ENCODE measurements at places on chromosomes 1 and 21. TPM values are rescaled to one million over a fixed set of nuclear protein-coding genes. Genes with fewer than 3 reads are reported as not detected.

CSMD2 gene
- total RNA-seq: 8.6 TPM

LCE3D gene
- not detected for total RNA-seq

GRCh38 chr1:162230096-162230495, 146.6 kb downstream of the SPATA46 start:
- no peaks in the 10 kb centered on the region for H3K27me3 ChIP-seq
- DNase-seq: no peak
- no peak overlapping the region for H3K27ac ChIP-seq
- no peaks in the 10 kb centered on the region for H3K36me3 ChIP-seq

DNA sequence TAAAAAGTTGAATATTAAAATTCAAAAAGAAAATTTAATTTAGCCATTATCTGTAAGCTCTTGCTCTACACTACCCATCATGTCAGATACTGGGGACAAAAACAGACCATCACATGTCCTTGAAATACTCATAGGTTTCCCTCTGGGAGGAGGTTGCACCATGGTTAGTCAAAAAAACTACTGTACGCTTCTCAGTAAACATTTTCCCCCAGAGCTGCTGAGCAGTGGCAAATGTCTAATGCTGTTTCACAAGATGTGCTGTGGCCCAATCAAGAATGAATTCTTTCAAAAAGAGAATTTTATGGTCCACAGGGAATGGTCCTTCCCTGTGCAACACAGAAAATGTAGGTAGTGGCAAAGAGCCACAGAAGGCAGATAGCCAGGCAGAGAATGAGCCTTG, 6.1 kb downstream of the SLC25A24 start:
- H3K36me3 ChIP-seq: no peaks in the 10 kb centered on the region
- no peaks in the 10 kb centered on the region for H3K4me1 ChIP-seq
- H3K4me3 ChIP-seq: no peak overlapping the region

LRRC7 gene
- not detected for total RNA-seq

NECTIN4 gene
- not detected for total RNA-seq

- H3K4me3 ChIP-seq: no peak overlapping the region
- no peaks in the 10 kb centered on the region for H3K27me3 ChIP-seq
- no peak overlapping the region for H3K27ac ChIP-seq
- no peaks in the 10 kb centered on the region for H3K36me3 ChIP-seq
- H3K4me1 ChIP-seq: no peaks in the 10 kb centered on the region
Measured at GRCh38 chr1:44919400-44919799, 67.0 kb downstream of the EIF2B3 start.

TCEA3 gene
- total RNA-seq: 34.1 TPM

TP73 gene
- total RNA-seq: not detected

DNA sequence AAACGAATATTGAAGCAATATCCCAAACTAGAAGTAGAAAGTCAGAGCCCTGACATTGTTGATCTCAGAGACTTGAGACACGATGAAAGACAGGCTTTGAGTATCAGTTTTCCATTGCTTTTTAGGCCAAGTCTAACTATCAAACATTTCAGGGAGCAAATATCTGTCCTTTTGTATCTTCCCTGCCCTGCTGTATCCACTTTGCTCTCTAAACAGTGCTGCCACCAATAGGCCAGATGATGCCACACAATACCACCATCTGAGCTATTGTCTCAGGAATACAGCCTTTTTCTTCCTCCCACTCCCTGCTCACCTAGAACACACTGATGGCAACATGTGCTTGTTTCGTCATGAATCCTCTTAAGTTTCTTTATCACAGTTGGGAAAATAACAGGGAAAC, 62.6 kb upstream of the SPAG17 start:
- DNase-seq: no peak
- no peaks in the 10 kb centered on the region for H3K4me1 ChIP-seq
- no peak overlapping the region for H3K4me3 ChIP-seq
- no peaks in the 10 kb centered on the region for H3K27me3 ChIP-seq

SHISAL2A gene
- not detected for total RNA-seq

DNA sequence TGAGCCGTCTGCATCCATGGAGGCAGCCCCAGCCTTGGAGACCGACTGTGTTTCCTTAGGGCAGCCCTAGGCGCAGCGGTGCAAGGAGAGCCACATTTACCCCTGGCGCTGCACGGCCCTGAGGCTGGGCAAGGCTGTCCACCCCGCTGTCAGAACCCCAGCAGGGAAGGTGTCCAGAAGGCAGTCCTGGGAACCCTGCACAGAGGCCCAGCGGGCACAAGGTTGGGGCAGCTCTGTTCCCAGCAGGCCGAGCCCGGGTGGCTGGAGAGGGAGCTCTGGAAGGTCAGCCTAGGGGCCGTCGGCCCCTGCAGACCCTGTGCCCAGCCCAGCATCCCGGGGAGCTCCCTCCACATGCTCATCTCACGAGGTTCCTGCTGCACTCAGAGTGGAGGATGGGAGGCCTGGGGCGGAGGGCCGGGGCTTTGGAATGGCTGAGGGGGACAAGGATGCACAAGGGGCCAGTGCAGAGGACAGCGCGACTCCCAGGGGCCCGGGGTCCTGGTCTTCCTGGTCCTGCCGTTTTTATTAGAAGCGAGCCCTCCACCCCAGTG, 19.9 kb upstream of the SAMD11 start:
- H3K27me3 ChIP-seq: no peaks in the 10 kb centered on the region
- H3K36me3 ChIP-seq: no peaks in the 10 kb centered on the region
- H3K4me3 ChIP-seq: no peak overlapping the region
